ENCODE measurements at places on chromosomes 3 and 15.

GRCh38 chr15:65962187-65962586 lies 92.9 kb downstream of the RAB11A start:
- DNase-seq, result no peak

- no peak for DNase-seq
These were observed 3.0 kb downstream of the PLSCR4 start for GRCh38 chr3:146247911-146248310.

DNA sequence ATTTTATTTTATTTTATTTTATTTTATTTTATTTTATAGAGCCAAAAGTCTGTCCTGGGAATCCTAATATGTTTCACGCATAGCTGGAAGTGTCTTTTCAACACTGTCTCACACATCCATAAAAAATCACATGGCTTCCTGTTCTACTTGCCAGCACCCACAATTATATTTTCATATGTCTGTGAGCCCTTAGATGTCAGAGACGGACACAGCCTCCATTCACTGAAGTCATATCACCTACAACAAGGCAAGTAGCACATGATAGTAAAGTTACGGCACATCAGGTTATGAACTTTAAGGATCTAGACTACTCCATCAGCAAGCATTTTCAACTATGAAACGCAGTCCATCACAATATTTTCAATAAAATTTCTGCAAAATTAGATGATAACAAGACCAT lies 168.4 kb downstream of the ZIC4 start:
- DNase-seq, result no peak

DNA sequence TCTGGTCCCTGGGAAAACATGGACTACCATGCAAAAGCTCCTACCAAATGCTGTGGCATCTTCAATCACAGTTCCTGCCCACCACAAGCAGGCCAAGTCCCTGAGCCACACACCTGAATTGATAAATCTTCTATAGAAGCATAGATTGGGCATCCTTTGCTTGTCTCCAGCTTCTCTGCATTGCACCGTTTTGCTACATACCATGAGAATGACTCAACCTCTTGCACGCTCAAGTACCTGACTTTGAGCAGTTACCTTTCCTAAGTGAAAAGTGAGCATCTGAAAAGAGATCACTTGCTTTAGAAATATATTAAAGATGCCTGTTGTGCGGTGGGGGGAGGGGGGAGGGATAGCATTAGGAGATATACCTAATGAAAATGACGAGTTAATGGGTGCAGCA lies 31.3 kb downstream of the GATM start:
- no peak for DNase-seq

DNA sequence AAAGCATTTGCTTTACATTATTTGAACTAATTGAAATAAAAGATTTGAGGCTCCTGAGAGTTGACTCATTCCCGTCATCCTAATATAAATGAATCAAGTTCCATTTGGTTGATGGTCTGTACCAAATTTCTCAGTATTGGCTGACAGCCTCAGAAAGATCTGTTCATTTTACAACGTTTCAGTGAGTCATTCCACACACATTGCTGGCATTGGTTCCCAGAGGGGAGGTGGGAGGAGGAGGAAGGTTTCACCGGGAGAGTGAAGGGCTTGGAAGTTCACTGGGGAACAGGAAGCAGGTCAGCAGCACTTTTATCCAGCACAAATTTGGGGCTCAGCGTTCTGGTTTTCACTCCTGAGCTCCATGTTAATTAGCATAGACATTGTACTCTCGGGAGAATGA lies 176.7 kb upstream of the CADPS start:
- DNase-seq, result no peak

GRCh38 chr3:48118322-48118721 lies 69.9 kb downstream of the CDC25A start:
- DNase-seq, result no peak

GRCh38 chr3:184338511-184338945 lies 1.1 kb downstream of the FAM131A start:
- DNase-seq, result no peak

GRCh38 chr15:67064607-67065530 lies 533 bp upstream of the SMAD3 start:
- DNase-seq, result no peak

- DNase-seq, result no peak
These were observed 14.3 kb downstream of the KLHL6 start for GRCh38 chr3:183541235-183541655.

All from stimulated activated CD8-positive, alpha-beta memory T cell treated with anti-CD3 and anti-CD28 coated beads, Interleukin-7, amount 100 ng/mL, for 1 hour (primary cell).